ENCODE measurements at places on chromosomes 11 and 22.

GRCh38 chr11:17529844-17530185 is 14.4 kb downstream of the USH1C start:
- DNase-seq = no peak

GRCh38 chr11:108216988-108217387 is 5.5 kb downstream of the NPAT start:
- DNase-seq = no peak

DNA sequence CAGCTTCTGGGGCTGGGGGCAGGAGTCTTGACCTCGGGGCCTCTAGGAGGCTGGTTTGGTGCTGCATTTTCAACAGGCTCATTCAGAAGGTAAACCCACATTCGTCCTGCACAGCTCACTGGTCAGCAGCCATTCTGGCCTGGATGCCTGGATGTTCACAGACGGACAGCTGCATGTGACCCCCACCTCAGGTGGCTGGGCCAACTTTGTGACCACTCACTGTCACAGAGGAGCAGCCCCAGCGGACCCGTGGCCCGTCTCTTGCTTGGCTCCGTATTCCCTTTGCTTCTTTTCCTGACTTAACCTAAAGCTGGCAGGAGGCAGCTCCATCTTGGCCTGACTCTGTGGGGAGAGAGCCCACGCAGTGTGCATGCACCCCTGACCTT is 8.2 kb downstream of the DGCR8 start:
- no peak for DNase-seq

DNA sequence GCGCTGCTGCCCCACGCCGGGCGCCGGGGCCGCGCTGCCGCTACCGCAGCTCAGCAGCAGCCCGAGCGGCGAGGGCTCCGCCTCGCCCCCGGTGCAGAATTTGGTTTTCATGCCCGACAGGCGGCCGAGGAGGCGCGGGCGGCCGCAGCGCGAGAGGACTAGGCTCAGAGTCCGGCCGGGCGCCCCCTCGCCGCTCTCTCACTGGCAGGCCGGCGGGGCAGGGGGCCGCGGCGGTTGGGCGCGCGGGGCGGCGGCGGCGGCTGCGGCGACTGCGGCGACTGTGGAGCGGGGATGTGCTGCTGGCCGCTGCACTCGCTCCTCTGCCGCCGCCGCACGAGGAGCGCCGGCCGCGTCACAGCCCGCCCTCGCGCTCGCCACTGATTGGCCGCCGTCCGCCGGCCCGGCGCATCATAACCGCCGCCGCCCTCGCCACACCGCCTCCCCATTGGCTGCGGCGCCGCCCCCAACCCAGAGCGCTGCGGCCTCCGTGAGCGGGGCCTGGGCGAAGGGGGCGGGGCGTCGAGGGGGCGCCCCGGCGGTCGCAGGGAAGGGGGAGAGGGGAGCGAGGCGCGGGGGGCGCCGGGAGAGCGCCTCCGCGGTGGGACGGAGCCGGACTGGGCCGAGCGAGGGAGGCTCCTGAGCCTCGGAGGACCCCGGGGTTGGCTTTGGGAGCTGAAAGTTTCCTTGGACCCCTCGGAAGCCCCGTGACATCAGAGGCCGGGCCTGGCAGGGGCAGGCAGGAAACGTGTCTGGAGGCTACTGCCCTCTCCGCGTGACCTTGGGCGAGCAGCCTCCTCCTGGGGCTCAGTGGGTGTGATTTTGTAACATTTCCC is at the start of gene CHKA:
CHKA (minus strand) TSS at position 322 of the 833 bp plus-strand sequence; CDS start at position 111, 211 bp downstream.
- DNase-seq = peak; percentile 69

DNA sequence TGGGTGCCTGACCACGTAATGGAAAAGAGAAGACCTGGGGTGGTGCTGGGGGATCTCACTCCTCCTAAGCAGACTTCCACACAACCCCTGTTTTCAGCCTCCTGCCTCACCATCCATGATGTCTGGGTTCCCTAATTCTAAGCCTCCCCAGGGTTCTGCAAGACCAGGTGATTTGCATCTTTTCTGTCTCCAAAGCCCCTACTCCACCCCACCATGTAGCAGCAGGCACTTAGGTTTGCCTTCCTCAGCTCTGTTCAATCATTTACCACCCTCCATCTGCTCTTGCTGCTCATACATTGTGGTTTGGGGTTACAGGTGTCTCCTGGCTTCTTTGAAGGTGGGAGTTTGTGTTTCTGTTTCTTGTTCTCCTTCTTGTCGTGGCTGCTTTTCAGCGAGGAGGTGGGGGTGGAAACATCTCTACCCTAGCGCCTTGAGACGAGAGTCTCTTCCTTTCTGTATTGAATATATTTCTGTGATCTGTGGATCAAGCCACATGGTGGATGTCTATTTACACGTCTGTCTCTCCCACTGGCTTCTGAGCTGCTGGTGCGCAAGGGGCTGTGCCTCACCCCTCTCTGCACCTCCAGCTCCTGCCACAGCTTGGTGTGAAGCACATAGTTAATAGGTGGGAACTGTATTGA is 6.6 kb upstream of the SSTR3 start:
- no peak for DNase-seq

- DNase-seq = no peak
Measured at GRCh38 chr11:75244052-75244814, 3.7 kb downstream of the TPBGL start.

GRCh38 chr22:35752863-35753189 is 35.2 kb downstream of the APOL5 start:
- no peak for DNase-seq

- DNase-seq = no peak
Measured at GRCh38 chr11:26757995-26758394, 36.1 kb upstream of the SLC5A12 start.

DNA sequence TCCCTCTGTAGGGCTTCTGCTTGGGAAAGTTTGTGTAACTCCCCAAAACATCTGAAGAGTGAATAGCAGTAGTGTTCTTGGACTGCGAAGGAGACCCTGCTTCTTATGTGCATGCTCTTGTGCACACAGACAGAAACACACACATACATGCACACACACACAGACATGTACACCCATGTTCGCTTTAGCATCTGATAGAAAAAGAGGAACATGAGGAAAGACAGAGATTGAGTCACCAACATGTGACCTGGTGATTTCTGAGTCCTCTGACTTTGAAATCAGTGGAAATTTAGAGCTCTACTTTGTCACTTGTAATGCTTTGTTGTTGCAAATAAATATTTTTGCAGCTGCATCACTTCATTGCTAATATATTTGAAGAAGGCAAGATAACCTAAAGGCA is 23.8 kb downstream of the CD44 start:
- no peak for DNase-seq

- no peak for DNase-seq
Measured at GRCh38 chr11:65298655-65299179, 15.9 kb upstream of the CDC42EP2 start.

DNA sequence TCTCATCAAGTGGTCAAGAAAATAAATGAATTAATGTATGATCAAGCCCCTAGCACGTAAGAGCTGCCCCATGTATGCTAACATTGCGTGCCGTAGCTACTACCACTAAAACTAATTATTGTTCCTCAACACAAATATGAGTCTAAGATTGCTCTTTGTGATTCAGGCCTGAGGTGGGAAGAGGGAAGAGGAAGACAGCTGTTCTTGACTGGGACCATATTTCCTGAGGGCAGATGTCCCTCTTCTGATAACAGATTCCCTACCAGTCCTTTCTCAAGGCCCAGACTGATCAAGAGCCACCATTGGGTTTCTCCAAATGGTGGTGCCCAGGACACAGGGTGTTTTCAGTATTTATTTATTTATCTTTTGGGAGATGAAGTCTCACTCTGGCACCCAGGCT is 87.2 kb upstream of the CADM1 start:
- DNase-seq = no peak

- DNase-seq = no peak
Measured at GRCh38 chr11:91959411-91959810, 265.2 kb upstream of the FAT3 start.

GRCh38 chr11:93525601-93526345 is 17.4 kb downstream of the SMCO4 start:
- no peak for DNase-seq

GRCh38 chr22:32528316-32528715 is 53.7 kb downstream of the FBXO7 start:
- no peak for DNase-seq

DNA sequence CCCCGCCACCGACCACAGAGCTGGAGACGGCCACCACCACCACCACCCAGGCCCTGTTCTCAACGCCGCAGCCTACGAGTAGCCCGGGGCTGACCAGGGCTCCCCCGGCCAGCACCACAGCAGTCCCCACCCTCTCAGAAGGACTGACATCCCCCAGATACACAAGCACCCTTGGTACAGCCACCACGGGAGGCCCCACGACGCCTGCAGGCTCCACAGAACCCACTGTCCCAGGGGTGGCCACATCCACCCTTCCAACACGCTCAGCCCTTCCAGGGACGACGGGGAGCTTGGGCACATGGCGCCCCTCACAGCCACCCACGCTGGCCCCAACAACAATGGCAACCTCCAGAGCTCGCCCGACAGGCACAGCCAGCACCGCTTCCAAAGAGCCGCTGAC is 18.8 kb downstream of the MUC5B start:
- no peak for DNase-seq

DNA sequence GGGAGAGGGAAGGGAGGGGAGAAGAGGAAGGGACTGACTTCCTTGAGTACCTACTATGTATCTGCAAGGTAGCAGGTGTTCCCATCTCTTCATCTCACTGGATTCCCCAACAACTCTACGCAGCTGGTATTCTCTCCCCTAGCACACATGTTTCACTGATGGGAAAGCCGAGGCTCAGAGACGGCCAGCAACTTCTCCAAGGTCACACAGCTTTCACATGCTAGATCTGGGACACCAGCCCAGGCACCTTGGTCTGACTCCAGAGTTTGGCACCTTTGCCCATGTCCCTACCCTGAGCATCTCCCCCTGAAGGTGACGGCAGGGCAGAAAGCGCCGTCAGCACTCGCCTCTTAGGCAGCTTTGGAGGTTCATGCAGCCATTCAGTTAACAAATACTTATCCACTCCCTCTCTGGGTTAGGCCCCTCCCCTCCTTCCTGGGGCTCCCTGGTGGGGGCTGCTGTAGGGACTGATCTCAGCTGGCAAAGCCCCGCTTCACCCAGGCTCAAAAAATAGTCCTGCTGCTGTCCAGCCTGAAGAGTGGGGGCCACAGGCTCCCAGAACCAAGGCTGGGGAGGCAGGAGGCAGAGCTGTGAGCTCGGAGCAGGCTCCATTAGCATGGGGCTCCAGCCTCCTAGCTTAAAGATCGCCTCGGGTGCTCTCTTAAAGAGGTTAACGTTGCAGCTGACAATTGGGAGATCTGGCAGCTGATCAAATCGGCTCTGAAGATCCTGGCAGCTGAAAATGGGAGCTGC is 79.4 kb downstream of the IGLL1 start:
- no peak for DNase-seq

DNA sequence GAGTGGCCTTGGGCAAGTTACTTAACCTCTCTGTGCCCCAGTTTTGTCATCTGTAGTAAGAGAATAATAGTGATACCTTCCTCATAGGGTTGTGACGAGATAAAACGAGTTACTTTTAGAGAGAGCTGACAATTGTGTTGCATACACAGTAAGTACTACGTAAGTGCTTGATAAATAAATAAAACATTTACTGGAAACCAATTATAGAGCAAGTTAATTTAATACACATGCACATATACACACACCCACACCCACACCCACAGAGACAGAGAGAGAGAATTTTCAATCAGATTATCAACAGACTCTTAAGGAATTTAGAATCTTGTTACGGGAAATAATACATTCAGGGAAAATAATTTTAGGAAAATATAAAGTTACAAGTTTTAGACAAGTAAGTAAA is 1045.8 kb upstream of the TENM4 start:
- DNase-seq = no peak

- DNase-seq = no peak
Measured at GRCh38 chr11:34309965-34310364, 47.8 kb downstream of the ABTB2 start.

DNA sequence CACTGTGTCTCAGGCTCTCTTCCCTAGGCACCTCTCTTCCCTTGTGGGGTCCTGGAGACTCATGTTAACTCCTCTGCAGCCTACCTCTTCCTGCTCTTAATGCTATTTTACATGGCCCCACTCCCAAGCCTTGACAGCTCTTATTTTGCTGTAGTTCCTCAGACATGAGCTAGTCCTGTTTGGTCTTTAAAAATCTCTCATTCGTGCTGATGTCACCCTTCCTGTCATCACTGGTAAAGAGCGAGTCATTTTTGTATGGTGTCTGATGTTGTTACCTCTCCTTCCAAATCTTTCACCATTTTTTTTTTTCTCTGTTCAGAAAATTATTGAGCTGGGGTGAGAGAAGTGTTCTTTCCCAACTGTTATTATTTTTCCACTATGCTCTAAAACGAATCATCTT is 84.8 kb upstream of the ZBED5 start:
- DNase-seq = no peak

- no peak for DNase-seq
Measured at GRCh38 chr11:12251666-12252560, 125.5 kb upstream of the PARVA start.

DNA sequence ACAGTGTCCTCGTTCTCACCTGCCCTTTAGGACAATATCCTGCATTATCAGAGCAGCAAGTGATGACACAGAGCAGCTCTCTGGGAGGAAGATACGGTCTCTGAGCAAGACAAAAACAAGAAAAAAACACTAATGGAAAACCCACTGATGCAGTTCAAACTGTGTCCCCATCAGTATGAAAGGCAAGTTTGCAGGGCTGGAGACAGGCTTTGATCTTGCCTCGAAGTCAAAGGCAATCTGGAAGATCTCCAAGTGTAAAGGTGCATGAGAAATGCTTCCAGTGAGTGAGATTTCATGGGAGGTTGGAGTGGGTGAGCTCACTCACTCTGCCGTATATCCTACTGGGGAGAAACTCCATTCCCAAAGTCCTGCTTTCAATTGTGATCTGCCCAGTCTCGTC is 157.5 kb downstream of the KIRREL3 start:
- DNase-seq = no peak

DNA sequence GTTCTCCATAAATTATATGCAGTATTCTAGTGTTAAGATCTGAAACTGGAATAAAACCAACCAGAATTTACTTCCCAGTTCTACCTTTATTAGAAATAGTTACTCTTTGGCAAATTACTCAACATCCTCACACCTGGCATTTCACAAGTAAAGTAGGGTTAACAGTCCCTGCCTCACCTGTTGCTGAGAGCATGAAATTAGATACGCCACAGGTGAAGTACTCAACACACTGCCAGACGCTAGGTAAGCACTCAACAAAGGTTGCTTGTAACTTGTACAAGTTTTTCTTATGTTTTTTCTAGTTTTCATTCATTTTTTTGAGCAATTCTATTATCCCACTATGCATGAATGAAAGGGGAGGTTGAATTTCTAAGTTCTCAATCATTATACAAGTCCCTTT is 267.6 kb upstream of the ARHGAP42 start:
- no peak for DNase-seq

GRCh38 chr11:73566422-73566821 is 31.5 kb downstream of the FAM168A start:
- DNase-seq = no peak

Data from stimulated activated CD4-positive, alpha-beta T cell treated with anti-CD3 and anti-CD28 coated beads, Interleukin-12 subunit alpha, Interleukin-12 subunit beta, amount 100 ng/mL, for 24 hours (primary cell).